Amygdala (tissue), 56 donors: ENCODE measurements at places on chromosomes 5 and 9.

- DNase-seq: no peak
Observed at GRCh38 chr5:2143646-2144353, 261.1 kb upstream of the IRX4 start.

GRCh38 chr9:107740088-107740980, 250.8 kb upstream of the KLF4 start:
- DNase-seq: no peak

- DNase-seq: no peak
Observed at GRCh38 chr9:72351538-72352453, 13.2 kb downstream of the ZFAND5 start.

GRCh38 chr5:64144425-64145215, 21.0 kb upstream of the RNF180 start:
- no peak for DNase-seq

GRCh38 chr5:130290219-130290618, 386.0 kb downstream of the CHSY3 start:
- no peak for DNase-seq

- no peak for DNase-seq
Observed at GRCh38 chr5:75148051-75148450, 88.6 kb downstream of the ANKRD31 start.

DNA sequence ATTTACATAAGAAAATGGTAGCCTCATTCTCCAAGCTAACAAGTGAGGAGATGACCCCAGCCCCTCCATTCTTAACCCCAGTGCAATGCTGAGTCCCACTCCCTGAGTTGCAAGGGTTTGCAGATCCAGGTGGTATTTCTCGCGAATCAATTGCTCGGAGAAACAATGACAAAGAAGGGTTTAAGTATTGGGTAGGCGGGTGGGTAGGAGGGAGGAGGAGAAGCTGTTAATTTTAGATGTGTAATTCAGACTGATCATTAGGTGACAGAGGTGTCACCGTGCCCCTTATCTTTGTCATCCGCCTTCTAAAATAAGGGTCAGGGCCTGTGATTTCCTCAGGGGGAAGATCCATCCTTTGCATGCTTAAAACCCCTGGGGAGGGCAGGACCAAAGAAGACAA, 17.0 kb upstream of the SH3RF2 start:
- DNase-seq: no peak

GRCh38 chr5:148556835-148557234, 97.5 kb downstream of the HTR4 start:
- DNase-seq: no peak

GRCh38 chr9:127154003-127154389, 31.6 kb upstream of the ANGPTL2 start:
- DNase-seq: no peak

- DNase-seq: no peak
Observed at GRCh38 chr5:58259685-58260152, 200.2 kb downstream of the PLK2 start.

- DNase-seq: no peak
Observed at GRCh38 chr5:41524174-41524573, 13.8 kb upstream of the PLCXD3 start.

DNA sequence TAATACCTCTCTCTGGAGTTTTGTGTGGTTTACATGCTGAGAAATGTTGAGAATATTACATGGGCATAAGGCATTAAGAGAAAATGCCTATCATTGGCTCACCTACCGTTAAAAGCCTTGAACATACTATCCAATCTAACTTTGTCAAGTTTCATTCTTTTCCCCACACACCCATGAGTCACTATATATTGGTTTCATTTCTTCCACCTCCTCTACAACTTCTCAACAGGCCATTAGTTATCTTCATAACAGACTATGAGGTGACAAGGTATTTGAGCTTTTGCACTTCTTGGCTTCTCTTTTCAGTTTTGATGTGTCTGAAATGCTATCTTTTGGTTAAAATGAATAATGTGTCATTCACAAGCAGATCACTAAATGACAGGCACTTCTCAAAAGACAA, 288.0 kb downstream of the KCNN2 start:
- no peak for DNase-seq

DNA sequence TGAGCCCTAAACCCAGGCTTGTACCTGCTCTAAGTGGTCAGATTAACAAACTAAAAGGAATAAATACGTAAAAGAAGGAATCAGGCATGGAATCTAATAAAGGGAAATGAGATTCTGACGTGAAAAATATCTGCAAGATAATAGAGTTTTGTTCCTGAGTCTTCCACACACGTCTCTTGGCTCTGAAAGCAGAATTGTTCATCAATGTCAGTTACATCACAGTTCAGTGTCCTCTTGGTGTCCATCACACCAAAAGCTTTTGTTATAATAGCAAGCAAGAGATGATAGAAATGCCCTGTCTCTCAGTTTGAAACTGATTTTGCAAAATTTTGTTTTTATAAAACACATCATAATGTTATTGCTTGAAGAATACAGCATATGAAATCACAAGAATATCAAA, 34.7 kb upstream of the NMUR2 start:
- DNase-seq: no peak

DNA sequence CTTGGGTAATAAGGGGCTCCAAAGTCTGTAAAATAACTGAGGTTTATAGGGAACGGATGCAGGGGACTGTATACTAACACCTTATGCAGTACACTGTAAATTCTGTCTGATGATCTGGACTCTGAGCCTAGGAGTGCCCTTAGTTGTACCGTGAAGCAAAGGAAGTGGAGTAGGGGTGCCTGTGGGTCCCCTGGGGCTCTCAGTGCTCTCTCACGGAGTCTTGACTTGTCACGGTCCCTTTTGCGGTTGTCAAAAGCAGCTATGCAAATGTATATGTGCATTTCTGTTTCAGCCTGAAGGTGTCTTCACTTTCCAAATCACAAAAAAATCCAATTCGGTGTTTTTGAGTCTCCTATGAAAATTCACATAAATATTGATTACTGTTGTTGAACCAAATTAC, 17.8 kb downstream of the DMRT1 start:
- no peak for DNase-seq

DNA sequence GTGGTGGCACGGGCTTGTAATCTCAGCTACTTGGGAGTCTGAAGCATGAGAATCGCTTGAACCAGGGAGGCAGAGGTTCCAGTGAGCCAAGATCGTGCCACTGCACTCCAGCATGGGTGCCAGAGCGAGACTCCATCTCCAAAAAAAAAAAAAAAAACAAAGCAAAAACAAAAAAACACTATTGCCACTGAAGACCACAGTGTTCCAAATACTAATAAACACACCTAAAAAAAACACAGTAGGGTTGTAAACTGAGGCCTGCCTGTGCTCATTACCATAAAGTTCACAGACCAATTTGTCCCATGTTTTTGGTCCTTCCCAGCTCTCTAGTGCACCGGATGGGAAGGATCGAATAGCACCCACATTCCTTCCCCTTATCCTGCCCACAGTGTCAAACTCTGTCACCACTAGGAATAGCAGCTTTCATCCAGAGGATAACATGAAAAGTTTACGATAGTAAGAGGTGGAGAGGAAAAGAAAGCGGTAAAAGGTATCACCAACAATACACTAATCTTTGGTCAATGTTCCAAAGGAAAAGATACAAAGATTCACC, 49.2 kb downstream of the MYO10 start:
- no peak for DNase-seq

GRCh38 chr9:36135741-36136271, 727 bp upstream of the GLIPR2 start:
- no peak for DNase-seq

GRCh38 chr5:1294206-1294834, 548 bp downstream of the TERT start:
- no peak for DNase-seq

DNA sequence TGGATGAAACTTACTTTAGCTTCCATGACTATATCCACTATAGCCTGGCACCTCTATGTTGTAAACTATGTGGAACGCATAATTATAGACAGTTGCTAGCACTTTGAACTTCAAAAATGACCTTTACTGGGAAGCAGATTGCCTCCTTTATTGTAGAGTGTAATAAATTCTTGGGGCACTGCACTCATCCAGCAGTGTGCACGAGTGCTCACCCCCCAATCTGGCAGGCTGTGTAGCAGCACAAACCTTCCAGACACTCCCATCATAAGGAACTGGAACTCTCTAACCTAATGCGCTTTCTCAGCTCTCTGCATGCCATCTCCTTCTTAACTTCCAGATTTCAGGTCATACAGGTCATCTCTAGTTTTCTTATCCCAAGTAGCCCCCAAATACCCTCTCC, 1.5 kb upstream of the PDE6A start:
- no peak for DNase-seq

DNA sequence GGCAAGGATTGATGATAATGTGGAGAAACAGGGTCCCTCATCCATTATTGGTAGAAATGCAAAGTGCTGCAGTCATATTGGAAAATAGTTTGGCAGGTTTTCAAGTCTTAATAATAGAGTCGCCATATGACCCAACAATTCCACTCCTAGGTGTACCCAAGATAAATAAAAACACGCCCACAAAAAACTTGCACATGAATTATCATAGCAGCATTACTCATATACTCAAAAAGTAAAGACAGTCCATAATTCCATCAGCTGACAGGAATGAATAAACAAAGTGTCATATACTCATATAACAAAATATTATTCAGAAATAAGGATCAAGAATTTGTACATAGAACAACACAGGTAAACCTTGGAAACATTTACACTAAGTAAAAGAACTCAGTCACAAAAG, 242.9 kb upstream of the FTMT start:
- no peak for DNase-seq

DNA sequence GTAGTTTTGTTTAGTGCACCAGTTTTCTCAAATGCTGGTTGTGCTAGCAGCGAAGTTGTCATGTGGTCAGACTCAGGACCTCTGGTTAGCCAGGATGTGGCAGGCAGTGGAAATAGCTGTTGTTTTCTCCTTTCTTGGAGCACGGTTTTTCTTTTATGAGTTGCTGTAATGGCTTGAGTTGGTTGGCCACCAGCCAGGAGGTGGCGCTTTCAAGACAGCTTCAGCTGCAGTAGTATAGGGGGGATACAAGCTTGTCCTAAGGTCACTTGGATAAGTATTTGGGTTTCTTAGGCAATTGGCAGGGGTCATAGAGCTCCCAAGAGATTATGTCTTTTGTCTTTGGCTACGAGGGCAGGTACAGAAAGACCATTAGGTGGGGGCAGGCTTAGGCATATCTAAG, 274.2 kb upstream of the TARS1 start:
- DNase-seq: no peak

DNA sequence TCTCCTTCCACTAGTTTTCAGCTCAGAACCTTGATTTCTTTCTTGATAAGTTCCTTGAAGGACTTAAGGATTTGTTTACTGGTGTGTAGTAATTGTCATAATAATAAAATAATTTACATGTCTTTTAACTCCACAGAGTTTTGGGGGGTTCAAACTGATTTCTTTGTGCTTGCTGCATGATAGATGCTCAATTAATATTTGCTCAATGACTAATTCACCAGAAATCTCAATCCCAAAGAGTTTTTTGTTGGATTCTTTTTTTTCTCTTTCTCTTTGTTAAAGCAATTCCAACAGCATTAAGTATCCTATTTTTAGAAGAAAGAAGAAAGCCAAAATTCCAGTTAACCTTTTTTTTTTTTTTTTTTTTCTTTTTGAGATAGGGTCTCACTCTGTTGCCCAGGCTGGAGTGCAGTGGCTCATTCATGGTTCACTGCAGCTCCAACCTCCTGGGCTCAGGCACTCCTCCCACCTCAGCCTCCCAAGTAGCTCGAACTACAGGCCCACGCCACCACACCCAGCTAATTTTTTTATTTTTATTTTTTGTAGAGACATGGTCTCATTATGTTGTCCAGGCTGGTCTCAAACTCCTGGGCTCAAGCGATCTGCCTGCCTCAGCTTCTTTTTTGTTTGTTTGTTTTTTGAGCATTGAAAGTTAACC, 10.8 kb downstream of the FAF2 start:
- no peak for DNase-seq

DNA sequence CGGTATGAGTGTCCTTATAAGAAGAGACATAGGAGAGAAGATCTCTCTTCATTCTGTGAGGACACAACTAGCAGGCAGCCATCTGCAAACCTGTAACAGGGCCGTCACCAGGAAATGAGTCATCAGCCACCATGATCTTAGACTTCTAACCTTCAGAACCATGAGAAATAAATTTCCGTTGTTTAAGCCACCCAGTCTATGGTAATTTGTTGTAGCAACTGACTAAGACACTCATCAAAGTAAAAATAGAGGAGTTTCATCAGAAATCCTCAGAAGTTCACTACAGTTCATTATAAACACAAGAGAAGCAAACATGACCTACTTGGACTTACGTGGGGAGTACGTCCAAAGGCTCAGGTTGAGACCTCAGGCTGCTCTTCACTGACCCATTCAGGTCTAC, 357.7 kb downstream of the SEMA5A start:
- DNase-seq: no peak

GRCh38 chr5:15746833-15747232, 246.9 kb downstream of the FBXL7 start:
- no peak for DNase-seq

DNA sequence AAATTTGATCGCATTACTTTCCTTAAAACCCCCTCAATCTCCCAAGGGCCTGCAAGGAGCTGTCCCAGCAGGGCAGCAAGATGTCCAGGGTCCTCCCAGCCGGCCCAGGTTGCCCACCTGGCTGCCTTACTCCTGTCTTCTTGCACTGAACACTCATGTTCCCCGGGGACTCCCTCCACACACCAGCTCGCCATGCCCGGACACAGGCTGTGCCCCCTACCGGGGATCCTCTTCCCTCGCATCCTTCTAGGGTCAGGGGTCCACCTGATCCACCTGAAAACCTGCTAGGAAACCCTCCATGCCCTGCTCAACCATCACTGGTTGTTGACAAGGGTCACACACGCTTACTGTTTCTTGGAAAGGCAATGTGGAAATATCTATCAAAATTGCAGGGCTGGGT, 172.0 kb upstream of the MSX2 start:
- DNase-seq: no peak

DNA sequence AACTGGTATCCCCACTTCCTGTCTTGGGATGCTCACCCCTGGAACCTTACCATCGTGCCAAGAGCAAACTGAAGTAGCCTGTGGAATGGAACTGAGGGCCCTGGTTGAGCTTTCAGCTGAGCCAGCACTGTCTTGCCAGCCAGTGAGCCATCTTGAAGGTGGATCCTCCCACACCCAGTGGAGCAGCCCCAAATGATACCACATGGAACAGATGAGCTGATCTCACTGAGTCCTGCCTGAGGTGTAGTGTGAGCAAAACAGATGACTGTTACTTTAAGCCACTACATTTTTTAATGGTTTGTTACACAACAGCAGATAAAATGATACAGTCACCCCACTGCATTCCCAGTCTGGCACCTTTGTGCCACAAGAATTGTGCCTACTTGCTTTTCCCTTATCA, 2.2 kb upstream of the PCYOX1L start:
- no peak for DNase-seq

DNA sequence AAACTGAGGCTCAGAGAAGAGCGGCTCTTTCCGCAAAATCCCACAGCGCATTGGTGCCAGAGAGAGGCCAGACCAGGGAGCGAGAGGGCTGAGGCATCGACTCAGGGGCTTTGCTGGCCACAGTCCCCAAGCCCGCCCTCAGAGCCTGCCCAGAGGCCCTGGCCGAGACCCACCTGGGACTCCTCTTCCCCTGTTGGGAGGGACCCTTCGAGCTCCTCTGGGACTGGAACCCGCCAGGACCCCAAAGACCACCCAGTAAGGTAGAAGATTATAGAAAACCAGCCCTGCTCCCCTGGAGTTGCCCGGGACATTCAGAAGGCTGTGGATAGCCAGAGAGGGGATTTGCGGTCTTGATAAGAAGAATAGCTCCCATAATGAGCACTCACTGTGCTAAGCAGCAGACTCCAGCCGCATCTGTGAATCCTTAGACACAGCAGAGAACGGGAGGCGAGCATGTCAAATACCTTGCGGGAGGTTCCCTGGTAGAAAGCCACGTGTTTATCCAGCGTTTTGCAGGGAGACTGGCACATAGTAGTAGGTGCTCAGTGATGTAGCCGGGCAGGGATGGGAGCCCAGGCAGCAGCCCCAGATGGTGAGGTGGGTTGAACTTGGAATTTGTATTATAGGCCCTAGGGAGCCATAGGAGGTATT, 651 bp upstream of the AK1 start:
- DNase-seq: no peak
